ENCODE measurements at places on chromosomes 3 and 15.

GRCh38 chr3:43949594-43949993, 258.9 kb downstream of the ABHD5 start:
- DNase-seq: no peak

DNA sequence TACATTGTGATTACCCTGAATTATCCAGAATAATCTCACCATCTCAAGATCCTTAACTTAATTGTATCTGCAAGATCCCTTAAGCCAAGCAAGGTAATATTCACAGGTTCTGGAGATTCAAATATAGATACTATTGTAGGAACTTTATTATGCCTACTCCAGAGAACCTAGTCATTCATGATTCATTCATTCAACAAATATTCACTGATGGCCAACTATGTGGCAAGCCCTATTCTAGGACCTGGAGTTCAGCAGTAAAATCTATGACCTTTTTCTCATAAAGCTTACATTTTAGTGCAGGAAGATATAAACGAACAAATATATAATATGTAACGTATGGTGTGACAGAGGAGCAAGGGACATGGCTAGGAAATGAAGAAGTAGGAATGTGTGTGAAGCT, 49.6 kb downstream of the ISL2 start:
- DNase-seq: no peak

GRCh38 chr3:192840143-192840836, 77.4 kb downstream of the MB21D2 start:
- no peak for DNase-seq

DNA sequence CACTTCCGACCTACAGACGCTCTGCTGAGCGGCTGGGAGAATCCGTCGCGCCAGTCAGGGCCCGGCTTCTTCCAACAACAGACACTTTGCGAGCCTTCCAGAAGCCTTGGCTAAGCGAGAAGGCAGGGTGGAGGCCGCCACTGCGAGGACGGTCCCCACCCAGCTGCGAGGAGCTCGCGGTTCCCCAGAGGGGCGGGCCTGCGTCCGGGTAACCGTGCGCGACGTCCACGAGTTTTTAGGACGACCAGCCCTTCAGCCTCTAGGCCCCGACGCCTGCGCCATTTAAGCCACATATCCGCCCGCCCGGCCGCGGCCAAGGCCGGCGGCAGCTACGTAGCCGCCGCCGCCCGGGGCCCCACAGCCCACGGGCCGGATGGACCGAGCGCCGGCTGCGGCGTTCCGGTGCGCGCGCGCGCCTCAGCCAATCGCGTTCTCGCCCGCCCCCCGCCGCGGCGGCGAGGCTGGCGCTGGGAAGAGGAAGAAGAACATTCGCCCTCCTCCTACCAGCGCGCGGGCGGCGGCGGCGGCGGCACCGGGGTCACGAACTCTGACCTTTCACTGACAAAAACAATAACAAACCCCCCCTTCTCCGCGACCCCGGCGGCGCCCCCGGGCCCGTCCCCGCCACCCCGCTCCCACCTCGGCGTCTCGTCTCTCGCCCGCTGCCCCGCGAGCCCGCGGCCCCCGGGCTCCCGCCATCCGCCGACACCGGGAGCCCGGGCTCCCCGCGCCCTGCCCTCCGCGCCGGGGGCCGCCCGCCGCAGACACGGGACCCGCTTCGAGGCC, at the start of gene NR2C2:
Gene NR2C2, plus strand, starts transcription at position 484 of the 786 bp plus-strand sequence. CDS start 56,332 bp downstream, outside the sequence.
- DNase-seq: peak; percentile 80

GRCh38 chr15:77097248-77097721, 26.4 kb upstream of the TSPAN3 start:
- no peak for DNase-seq

GRCh38 chr3:185757176-185757575, 67.7 kb downstream of the IGF2BP2 start:
- no peak for DNase-seq

GRCh38 chr3:194852831-194853508, 167.3 kb downstream of the FAM43A start:
- no peak for DNase-seq

GRCh38 chr3:64859625-64860535, 172.1 kb upstream of the ADAMTS9 start:
- DNase-seq: peak; percentile 78

GRCh38 chr3:64916192-64916798, 228.5 kb upstream of the ADAMTS9 start:
- DNase-seq: no peak

DNA sequence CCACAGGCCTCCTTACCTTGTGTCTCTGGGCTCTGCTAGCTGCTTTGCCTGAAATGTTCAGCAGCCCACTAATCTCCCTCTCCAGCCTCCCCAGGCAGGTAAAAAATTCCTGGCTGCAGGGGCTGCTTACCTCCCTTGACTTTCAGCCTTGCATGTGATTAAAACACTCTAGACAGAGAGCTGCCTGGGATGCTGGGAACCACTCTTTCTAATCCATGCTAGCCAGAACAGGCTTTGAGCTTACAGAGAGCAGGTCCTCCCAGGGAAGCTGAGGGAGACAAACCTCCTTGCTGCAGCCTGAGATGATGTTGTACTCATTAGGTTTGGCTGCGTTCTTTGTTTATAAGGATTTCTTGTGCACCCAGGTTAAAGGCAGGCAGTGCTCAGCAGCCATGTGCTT, 33.7 kb upstream of the LIPC start:
- DNase-seq: no peak

DNA sequence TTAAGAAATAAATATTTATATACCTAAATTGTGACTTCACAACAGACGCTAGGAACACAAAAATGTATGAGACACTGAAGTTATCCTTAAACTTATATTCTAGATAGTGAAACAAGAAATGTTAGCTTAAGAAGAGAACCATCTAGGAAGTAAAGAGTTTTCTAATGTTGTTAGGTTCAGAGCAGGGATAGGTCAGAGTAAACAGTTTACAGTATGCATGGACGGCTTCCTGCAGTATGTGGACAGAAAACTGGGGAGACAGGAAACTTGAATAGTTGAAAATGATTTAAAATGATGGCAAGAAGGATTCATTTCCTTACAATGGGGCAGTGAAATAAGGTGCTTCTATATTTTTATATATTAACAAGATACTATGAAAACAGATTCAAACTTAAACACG, 449.8 kb downstream of the MAGI1 start:
- no peak for DNase-seq

DNA sequence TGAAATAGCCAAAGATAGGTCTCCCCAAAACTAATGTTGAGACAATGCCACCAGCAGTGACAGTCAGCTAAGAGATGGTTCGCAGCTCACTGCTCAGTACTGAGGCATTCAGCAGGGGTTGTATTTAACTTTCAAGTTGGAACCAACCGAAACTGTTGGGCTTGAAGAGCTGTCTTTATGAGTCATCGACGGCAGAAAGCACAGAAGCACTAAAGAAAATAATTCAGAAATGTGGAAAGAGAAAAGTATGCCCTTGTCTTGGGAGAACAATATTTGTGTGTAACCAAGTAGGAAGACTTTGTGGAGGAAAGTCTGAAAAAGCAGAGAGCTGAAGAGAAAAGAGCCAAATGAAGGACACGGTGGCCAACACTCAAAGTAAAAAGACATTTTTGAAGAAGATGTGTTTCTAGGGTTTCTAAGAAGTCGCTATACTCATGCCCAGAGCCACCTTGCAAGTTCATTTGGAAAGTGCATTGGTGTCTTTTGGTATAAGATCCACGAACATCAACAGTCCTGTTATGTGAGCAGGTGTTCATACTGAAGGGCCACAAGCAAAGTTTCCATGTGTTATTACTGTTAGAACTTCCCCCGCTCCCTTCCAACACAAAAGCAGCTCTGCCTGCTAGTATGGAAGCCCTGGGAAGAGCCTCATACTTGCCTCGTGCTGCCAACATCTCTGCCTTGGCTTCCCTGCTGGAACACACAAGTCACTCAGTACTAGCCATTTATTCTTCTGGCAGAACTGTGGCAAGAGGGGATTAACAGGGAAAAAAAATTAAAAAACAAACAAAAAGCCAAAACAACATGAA, 4.1 kb upstream of the RARB start:
- peak; percentile 67 for DNase-seq

- DNase-seq: peak; percentile 55
Observed at GRCh38 chr3:124780761-124781475, 50.7 kb downstream of the UMPS start.

GRCh38 chr3:22587446-22587845, 615.7 kb upstream of the UBE2E2 start:
- DNase-seq: no peak

- DNase-seq: no peak
Observed at GRCh38 chr3:168191856-168192255, 96.1 kb upstream of the GOLIM4 start.

GRCh38 chr3:57112206-57112605, 51.7 kb downstream of the SPATA12 start:
- no peak for DNase-seq

GRCh38 chr15:101135532-101136166, 116.2 kb downstream of the CHSY1 start:
- DNase-seq: no peak

- peak; percentile 43 for DNase-seq
Observed at GRCh38 chr15:39587096-39587721, 6.3 kb downstream of the THBS1 start.

DNA sequence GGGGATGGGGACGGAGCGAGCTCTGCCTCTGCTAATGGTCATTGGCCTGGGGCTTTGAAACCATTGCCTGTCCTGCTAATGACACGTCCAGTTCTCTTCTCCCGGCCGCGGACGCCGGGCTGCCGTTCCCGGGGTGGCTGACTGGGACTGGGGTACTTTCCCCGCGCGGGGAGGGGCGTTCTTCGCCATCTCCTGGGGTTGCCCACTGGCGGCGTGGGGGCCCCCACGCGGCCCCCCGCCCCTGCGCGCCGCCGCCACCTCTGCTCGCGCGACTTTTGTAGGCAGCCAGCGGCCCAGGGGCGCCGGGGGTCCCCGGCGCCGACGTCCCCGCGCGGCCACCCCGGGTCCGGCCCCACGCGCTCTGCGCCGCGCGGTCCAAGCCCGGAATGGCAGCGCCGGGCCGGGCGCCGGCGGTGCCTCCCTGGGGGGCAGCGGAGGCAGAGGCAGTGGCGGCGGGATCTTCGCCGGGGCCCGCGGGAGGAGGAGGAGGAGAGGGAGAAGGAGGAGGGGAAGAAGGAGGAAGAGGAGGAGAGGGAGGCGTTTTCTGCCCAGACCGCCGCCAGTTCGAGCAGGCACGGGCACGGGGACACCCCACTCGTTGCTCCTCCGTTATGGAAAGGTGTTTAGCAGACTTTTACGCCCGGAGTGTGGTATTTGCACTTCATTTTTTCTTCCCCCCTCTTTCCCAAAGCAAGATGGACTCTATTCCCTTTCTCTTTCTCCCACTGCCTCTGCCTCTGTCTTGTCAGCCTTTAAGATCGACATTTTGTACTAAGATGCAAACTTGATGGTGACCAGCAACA, 2.3 kb downstream of the BBX start:
- peak; percentile 35 for DNase-seq

- DNase-seq: peak; percentile 49
Observed at GRCh38 chr3:141444586-141445285, 42.1 kb upstream of the RASA2 start.

GRCh38 chr15:44064706-44065105, 130.4 kb downstream of the FRMD5 start:
- DNase-seq: no peak

GRCh38 chr3:124714223-124714853, 15.9 kb upstream of the UMPS start:
- DNase-seq: peak; percentile 32

- no peak for DNase-seq
Observed at GRCh38 chr3:62817678-62818077, 57.5 kb downstream of the CADPS start.
